ENCODE measurements at places on chromosomes 5 and 9. TPM values are rescaled to one million over a fixed set of nuclear protein-coding genes. Genes with fewer than 3 reads are reported as not detected.

IFNA13 gene
- total RNA-seq, result not detected

PPP1R2B gene
- 0.11 TPM for total RNA-seq

ADAMTS19 gene
- total RNA-seq, result not detected

SLC46A2 gene
- total RNA-seq, result not detected

GPRIN1 gene
- 4.1 TPM for total RNA-seq

DNA sequence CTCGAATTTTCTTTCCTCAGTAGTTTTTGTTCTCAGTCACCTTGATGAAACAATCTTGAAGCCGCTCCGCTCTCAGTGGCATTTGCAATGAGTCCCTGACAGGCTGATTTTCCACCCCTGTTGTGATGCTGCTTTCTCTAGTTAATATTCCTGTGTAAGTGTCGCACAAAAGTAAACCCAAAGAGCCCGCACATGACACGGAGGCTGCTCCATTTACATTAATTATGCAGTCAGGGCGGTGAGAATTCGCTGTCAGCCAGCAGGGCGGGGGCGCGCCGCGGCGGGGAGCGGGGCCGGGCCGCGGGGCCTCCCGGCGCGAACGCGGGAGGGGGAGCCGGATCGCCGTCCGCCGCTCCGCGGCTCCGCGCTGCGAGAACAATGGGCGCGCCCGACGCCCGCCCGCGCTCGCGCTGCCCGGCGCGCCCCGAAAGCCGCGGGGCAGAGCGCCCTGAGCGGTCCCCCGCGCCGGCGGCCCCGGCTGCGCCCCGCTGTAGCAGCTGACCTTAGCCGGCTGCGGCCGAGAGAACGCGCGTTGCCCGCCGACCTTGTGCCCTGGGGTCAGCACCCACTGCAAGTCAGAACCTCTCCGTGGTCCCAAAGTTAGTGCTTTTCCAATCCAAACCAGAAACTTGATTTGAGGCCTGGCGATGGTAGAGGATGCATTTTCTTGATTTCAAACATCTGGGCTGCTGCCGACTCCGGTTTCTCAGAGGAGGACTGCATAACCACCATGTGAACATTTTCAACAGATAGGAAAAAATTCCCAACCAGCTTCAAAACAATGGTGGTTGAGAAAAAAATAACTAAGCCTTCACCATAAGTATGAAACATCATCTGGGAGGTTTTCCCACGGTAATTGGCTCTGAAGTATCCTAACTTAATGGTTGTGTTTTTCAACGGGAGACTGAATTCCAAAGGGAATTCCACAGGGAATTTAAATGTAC lies 142.6 kb downstream of the PBX3 start:
- DNase-seq, result peak; percentile 56
- H3K27me3 ChIP-seq, result peaks cover 19% of the 10 kb centered on the region
- H3K4me1 ChIP-seq, result peaks cover 11% of the 10 kb centered on the region
- H3K36me3 ChIP-seq, result no peaks in the 10 kb centered on the region
- H3K27ac ChIP-seq, result no peak overlapping the region

- no peak overlapping the region for H3K4me3 ChIP-seq
- H3K27ac ChIP-seq, result no peak overlapping the region
- no peaks in the 10 kb centered on the region for H3K27me3 ChIP-seq
- no peak for DNase-seq
These were observed 13.6 kb upstream of the CFAP157 start for GRCh38 chr9:127693143-127693542.

GRCh38 chr9:14888875-14889274 lies 21.4 kb downstream of the FREM1 start:
- H3K4me1 ChIP-seq, result no peaks in the 10 kb centered on the region
- no peak overlapping the region for H3K27ac ChIP-seq
- no peak for DNase-seq

- H3K4me3 ChIP-seq, result peak overlapping the region; percentile 67
- no peaks in the 10 kb centered on the region for H3K27me3 ChIP-seq
- DNase-seq, result peak; percentile 73
- H3K36me3 ChIP-seq, result no peaks in the 10 kb centered on the region
- H3K4me1 ChIP-seq, result peaks cover 47% of the 10 kb centered on the region
These were observed 197.8 kb downstream of the AUH start for GRCh38 chr9:91163773-91164471.

GRCh38 chr5:32116574-32117313 lies 57.4 kb downstream of the GOLPH3 start:
- no peak for DNase-seq
- no peak overlapping the region for H3K4me3 ChIP-seq
- H3K27ac ChIP-seq, result peak overlapping the region; percentile 71
- H3K4me1 ChIP-seq, result peaks cover 40% of the 10 kb centered on the region
- no peaks in the 10 kb centered on the region for H3K27me3 ChIP-seq

GRCh38 chr9:130845901-130846481 lies 10.9 kb downstream of the ABL1 start:
- H3K4me1 ChIP-seq, result peaks cover 11% of the 10 kb centered on the region
- H3K36me3 ChIP-seq, result no peaks in the 10 kb centered on the region
- H3K4me3 ChIP-seq, result no peak overlapping the region
- no peaks in the 10 kb centered on the region for H3K27me3 ChIP-seq
- no peak overlapping the region for H3K27ac ChIP-seq
- no peak for DNase-seq

GRCh38 chr5:169653091-169653490 lies 16.0 kb downstream of the DOCK2 start:
- peak overlapping the region; percentile 7 for H3K27ac ChIP-seq
- H3K36me3 ChIP-seq, result peaks cover 58% of the 10 kb centered on the region
- no peaks in the 10 kb centered on the region for H3K27me3 ChIP-seq
- peaks cover 95% of the 10 kb centered on the region for H3K4me1 ChIP-seq
- no peak for DNase-seq
- H3K4me3 ChIP-seq, result no peak overlapping the region

DNA sequence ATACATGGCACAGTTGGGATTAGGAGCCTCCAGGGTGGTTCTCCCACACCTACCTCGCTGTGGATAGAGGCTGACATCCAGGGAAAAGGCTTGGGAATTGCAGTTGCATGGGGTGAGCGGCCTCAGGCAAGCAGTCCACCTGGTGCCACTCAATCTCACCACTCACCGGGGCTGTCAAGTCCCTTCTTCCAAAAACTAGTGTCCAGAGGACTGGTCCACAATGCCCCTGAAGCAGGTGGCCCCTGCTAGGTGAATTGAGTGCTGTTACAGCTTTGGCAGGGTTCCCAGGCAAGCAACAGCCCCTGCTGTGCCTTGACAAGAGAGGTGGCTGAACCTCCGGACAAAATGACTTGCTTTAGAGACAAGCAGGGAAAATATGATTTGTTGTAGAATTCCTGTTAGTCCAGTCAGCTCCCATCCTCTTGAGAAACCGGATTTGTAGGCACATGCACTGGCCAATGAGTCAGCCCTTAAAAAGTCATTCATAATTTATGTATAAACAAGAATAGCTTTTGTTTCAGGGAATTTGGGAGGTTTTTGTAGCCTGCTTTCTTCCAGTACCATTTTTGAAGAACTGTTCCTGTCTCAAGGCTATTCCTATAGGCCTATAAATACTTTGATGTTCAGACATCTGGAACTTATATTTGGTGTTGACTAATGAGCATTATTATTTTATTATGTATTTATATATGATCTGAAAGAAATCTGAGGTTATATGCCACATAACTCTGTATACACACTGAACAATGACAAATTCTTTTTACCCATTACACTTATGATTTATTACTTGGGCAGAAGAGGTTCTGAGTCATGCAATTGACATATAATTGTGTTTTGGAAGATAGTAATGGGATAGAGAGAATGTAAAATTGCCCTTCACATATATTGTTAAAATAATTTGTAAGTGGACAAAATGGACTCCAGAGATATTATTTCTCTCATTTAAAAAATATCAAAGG lies 411.1 kb downstream of the ACTL7B start:
- no peak for DNase-seq
- no peaks in the 10 kb centered on the region for H3K27me3 ChIP-seq

All from activated CD4-positive, alpha-beta T cell treated with anti-CD3 and anti-CD28 coated beads for 36 hours (primary cell).